Stimulated activated naive B cell treated with anti-CD40 and anti-IgM and Interleukin-4, amounts not matched to agents 10 μg/mL and 1 μg/mL and 100 μg/mL, for 72 hours (primary cell): ENCODE measurements at places on chromosomes 3 and 15.

DNA sequence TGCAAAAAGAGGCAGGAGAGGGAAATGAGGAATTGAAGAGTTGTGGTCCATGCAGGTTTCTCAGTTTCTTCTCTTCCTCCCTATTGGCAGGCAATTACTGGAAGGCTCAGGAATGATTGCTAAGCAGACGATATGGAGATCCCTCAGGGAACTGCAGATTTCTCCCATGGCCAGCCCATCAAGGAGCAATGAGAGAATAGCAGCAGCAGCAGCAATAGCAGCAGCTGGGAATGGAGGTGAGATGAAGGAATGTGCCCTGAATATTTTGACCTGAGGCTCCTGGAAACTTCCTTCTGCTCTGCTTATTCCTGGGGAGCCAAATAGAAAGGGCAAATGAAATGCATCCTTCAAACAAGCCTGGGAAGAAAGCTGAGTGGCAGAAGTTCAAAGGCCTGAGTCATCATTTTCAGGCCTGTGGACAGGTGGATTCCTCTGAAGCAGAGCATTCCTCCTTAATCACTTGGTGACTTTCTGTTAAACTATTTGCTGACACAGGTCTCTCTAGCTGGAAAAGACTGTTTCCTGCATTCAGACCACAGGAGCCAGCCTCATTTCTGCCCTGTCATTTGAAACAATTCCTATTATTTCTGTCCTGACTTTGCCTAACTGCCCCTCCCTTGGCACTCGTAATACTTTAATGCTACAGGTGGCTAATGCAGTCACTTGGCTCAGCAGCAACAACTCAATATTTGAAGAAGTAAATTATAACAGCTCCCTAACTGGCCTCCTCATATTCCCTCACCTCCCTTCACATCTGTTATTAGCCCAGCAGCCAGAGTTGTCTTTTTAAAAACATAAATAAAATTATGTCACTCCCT lies 146.9 kb upstream of the GADL1 start:
- H3K36me3 ChIP-seq = peaks cover 7% of the 10 kb centered on the region
- H3K4me3 ChIP-seq = no peak overlapping the region
- no peak for DNase-seq
- H3K27me3 ChIP-seq = no peaks in the 10 kb centered on the region
- no peaks in the 10 kb centered on the region for H3K4me1 ChIP-seq

DNA sequence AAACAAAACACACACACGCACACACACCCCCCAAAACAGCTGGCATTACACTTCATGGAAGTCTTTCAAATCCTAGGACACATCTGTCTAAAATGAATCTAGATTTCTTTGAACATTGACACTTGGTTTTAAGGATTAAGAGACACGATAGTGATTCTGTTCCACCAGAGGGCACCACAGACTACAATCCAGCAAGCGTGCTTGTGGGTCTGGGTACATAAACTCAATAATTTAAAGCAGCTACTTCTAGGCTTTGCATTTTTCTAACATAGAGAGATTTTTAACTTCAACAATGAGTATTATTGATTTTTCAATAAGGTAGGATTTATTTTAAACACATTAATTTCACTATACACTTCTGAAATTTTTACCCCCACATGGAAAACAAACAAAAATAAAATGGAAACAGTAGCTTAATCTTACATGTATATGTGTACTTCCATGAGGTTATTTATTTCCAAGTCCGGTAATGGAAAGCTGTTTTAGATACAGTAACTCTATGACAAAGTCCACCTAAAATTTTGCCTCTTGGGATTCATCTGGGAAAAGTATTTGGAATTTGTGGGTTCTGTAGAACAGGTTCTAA lies 564.0 kb upstream of the TGFBR2 start:
- no peaks in the 10 kb centered on the region for H3K27me3 ChIP-seq
- H3K4me3 ChIP-seq = no peak overlapping the region
- peak; percentile 32 for DNase-seq
- no peaks in the 10 kb centered on the region for H3K36me3 ChIP-seq
- H3K27ac ChIP-seq = no peak overlapping the region

DNA sequence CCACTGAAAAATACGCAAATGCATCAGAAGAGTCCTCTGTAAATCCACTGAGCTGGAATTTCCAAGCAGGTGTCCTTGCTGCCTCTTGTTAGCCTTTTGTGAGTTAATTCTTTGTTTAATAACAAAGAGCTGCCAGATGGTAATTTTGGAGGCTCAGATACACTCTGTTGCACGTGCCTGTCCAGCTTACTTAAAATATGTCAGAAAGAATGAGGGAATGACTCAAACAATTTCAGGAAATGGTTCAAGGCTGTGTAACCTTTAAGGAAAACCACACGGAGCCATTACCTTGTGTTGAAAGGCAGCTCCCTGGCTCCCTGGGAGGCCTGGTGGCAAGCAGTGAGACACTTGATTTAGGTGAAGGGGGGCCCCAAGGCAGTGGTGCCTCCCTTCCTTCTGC lies 302.2 kb upstream of the CTDSPL start:
- no peaks in the 10 kb centered on the region for H3K27me3 ChIP-seq
- no peak for DNase-seq
- no peak overlapping the region for H3K27ac ChIP-seq
- peaks cover 7% of the 10 kb centered on the region for H3K4me1 ChIP-seq
- H3K4me3 ChIP-seq = no peak overlapping the region

DNA sequence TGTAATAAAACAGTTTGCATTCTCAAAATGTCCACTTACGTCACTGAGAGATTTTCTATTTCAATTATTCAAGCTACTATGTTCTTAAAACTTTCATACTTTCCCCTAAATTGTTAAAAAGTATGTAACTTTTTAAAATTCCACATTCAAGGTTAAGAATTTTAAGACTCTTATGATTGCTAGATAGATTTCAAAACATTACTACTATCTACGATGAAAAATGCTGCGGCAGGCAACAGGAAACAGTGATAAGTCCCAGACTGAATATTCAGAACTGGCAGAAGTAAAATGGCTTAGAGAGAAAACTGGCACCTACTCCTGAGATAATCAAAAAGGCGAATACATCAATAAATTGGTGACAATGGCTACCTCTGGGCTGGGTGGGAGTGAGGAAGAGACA lies 16.2 kb downstream of the ATP13A3 start:
- DNase-seq = no peak
- H3K4me3 ChIP-seq = no peak overlapping the region
- H3K4me1 ChIP-seq = peaks cover 7% of the 10 kb centered on the region
- no peaks in the 10 kb centered on the region for H3K27me3 ChIP-seq
- H3K36me3 ChIP-seq = no peaks in the 10 kb centered on the region

DNA sequence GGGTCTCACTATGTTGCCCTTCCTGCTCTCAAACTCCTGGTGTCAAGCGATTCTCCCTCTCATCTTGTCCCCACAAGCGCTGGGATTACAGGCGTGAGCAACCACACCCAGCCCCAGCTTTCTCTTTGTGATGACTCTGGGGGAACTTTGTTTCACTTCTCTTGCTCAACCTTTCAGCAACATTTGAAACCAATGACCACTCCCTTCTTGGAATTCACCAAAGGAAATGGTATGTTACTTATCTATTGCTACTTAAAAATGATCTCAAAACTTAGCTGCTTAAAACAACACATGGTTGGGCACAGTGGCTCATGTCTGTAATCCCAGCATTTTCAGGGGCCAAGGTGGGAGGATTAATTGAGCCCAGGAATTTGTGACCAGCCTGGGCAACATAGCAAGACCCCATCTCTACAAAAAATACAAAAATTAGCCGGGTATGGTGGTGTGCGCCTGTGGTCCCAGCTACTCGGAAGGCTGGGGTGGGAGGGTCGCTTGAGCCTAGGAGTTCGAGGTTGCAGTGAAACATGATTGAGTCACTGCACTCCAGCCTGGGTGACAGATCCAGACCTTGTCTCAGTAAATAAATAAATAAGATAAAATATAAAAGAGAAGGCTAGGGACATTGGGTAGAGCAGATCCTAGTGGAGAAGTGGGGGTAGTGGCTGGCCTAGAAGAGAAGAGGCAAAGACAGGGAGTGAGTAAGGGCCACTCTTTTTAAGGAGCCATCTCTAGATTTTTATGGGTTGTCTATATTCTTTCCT lies 10.3 kb upstream of the COPG1 start:
- H3K4me3 ChIP-seq = peak overlapping the region; percentile 36
- no peak for DNase-seq
- no peaks in the 10 kb centered on the region for H3K36me3 ChIP-seq
- H3K27me3 ChIP-seq = no peaks in the 10 kb centered on the region
